NCI-H2171 (cell line): ENCODE measurements at places on chromosomes 4 and X.
A peak's percentile ranks its signal among the peaks of the same experiment; 100 is the strongest.

GRCh38 chr4:39394706-39395105, 12.0 kb upstream of the KLB start:
- no peak for DNase-seq

DNA sequence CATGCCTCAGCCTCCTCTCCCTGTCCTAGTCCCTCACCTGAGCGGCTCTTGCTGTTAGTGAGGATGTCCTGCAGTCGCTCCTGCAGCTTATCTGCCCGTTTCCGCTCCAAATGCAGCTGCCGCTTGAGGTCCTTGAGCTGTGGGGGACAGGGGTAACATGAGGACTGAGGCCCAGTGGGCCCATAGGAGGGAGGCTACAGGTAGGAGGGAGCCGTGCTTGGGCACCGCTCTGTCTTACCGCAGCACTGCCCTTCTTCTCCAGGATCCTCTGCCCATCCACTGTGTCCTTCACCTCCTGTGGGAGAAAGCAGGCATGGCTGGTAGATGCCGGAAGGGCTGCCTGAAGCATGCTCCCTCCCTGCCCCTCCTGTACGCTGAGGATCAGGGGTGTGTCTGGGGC, 9.5 kb upstream of the KCND1 start:
- no peak for DNase-seq

- no peak for DNase-seq
These were observed 105.2 kb downstream of the RTL5 start for GRCh38 chrX:72026341-72027023.

DNA sequence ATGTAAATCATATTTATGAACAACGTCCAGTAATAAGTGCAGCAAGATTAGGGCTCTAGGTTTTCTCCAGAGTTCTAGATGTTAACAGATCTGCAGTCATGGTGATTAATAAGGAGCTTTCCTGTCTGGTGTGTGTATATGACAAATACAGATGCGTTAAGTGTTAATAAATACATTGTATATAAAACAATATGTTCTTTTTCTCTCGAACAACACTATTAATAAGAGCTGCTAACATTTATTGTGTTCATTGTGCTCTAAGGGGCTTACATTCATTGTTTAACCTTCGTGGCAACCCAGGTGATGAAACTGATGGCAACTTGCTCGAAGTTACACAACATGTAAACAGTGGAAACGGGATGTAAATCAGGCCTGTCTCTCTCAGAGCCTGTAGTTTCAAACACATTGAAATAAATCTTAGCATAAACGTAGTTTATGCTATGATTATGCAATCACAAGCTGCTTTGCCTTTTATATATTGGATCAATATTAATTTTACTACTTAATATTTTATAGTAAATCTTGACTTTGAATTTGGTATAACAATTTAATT, 547 bp upstream of the CLGN start:
- no peak for DNase-seq

DNA sequence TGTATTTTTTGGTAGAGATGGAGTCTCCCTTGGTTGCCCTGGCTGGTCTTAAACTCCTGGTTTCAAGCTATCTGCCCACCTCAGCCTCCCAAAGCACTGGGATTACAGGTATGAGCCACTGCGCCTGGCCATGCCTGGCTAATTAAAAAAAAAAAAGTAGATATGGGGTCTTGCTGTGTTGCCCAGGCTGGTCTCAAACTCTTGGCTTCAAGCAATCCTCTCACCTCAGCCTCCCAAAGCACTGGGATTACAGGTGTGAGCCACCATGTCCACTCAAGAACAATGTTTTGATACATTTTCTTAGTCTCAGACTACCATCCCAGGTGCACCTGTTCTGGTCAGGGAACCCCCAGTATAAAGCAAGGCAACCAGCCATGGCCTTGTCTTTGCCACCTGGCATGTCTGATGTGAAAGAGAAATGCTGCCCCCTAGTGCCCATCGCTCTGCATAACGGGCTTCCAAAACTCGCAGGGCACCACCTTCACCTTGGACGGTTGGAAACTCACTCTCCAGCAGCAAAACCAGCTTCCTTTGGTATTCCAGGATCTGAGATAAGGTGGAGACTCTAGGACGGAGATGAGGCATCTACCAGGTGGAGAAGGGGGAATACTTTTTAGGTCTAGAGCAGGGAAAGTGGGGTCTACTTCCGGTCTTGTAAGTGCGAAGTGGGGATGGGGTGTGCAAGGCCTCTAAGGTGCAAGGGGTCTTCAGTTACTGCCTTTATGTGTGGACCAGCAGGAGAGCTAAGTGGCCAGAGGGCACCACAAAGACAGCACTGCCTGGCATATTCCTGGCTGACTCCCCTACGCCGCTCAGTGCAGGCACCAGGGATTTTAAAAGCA, 47.7 kb upstream of the AFAP1 start:
- no peak for DNase-seq

DNA sequence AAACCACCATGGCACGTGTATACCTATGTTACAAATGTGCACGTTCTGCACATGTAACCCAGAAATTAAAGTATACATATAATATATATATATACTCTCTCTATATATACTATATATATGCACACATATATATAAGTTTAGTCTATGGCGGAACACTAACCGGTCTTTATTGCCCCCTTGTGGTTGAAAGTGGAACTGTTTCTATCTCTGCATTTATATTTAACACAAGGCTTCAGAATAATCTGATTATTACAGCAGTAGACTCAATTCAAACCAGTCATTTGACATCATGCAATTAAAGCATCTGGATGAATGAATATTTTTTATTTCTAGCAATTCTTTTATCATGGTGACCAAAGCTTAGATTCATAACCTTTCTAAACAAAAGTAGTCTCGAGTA, 14.6 kb downstream of the RAB9B start:
- DNase-seq: peak; percentile 14

GRCh38 chr4:6320663-6321062, 51.0 kb downstream of the WFS1 start:
- DNase-seq: no peak

DNA sequence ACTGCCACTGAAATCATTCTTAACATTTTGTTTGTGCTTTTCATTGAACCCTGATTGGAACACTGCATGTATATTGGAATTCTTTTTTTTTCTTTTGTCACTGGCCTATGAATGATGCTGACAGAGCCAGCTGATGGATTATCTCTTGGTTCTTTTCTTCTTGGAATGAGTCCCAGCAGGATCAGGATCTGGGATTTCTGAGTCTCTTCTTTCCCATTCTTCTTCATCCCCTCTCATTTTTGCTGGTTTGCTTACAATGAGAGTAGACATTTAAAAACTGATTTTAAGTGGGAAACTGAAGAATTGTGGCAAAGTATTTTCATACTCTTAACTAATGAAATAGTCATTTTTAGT, 9.0 kb downstream of the DCUN1D4 start:
- no peak for DNase-seq

DNA sequence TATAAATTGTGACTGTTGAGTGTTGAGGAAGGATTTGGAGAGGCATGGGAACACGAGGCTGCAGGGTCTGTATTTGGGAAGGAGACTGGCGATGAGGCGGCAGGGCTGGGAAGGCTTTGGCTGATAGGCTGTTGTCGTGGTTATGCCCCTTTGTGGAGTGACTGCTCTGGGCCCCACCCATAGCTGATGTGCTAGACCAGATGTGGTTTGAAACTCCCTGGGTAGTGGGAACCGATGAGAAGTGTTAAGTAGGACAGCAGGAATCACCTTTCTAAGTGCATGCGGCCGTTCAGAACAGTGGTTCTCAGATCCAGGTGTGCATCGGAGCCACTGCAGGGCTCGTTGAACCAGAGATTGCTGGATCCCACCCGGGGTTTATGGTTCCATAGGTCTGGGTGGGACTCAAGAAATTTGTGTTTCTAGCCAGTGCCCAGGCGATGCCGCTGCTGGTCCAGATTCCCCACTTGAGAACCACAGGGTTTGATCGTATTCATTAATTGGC, 42.3 kb downstream of the TBC1D14 start:
- no peak for DNase-seq

GRCh38 chrX:154096140-154097002, 1.1 kb downstream of the MECP2 start:
- DNase-seq: no peak

DNA sequence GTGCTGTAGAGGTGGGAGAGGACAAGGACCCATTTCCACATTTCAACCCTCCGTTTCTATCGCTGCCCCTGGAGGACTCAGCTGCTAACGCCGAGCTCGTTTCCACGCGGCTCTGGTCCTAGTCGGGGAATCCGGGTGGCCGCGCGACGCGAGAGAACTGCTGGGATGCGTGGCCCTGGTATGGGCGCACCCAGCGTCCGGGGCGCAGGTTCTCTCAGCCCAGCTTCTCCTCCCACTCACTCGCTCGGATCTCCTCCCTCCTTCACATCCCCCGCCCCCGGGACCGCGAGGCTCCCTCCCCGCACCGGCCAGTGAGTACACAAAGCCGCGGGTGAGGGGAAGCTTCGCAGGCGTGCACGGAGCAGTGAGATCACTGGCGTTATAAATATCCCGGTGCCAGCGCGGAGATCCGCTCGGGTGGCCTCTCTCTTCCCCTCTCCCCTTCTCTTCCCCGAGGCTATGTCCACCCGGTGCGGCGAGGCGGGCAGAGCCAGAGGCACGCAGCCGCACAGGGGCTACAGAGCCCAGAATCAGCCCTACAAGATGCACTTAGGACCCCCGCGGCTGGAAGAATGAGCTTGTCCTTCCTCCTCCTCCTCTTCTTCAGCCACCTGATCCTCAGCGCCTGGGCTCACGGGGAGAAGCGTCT, at the start of gene FGF5:
Gene FGF5, plus strand, starts transcription at position 412 of the 649 bp plus-strand sequence. Its CDS starts 161 bp downstream, at position 573.
- DNase-seq: no peak

DNA sequence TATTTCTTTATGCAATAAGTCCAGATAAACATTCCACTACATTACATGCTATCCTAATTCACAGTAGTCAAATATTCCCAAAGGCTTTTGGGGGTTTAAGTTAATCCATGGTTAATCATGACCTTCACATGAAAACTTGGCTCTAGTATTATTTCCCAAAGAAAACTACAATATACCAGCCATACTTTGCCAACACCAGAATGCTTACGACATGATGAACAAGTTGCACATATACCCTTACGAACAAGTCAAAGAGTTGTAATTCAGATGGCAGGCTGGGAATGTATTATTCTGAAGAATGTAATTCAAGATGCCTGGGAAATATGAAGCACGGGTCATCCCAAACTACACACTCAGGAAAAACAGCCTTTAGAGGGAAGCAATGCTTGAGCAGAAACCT, 499.6 kb downstream of the PPARGC1A start:
- no peak for DNase-seq

DNA sequence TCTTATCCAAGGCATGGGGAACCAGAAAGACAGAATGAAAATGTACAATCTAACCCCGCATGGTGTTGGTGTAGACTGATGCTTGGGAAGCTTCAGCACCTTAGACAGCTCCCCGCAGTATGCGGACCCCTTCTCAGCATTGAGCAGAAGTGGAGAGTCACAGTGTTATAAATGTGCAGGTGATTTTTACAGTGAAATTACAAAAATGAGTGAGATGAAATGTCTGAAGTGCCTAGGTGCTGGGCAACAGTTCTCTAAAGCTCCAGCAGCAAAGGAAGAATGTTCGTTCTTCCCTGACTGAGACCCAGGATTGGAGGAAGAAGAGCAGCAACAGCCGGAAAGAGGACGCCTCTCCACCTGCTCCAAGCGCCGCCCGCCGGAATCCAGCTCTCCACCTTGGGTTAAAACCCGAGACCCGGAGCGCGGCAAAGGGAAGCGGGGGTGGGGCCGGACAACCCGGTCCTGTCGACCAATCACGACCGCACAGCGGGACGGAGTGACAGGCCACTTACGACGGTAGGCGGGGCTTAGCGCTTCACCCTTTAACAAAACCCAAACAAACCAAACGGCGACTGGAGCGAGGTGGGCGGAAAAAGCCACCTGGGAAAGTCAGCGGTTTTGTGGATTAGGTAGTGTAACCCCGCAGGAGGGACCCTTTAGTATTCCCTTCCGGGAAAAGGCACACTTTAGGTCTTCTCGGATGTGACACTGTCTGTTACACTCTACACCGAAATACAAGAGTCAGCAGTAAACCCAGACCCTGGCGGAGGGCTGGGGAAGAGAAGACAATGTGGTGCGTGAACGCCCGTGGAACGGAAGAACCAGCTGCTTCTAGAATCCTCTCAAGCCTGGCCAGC, at the start of gene GLRA3:
Gene GLRA3, minus strand, starts transcription at position 403 of the 857 bp plus-strand sequence. CDS start 436 bp downstream, outside the sequence.
- DNase-seq: peak; percentile 35

- DNase-seq: no peak
These were observed 62.1 kb downstream of the USO1 start for GRCh38 chr4:75786526-75786925.

DNA sequence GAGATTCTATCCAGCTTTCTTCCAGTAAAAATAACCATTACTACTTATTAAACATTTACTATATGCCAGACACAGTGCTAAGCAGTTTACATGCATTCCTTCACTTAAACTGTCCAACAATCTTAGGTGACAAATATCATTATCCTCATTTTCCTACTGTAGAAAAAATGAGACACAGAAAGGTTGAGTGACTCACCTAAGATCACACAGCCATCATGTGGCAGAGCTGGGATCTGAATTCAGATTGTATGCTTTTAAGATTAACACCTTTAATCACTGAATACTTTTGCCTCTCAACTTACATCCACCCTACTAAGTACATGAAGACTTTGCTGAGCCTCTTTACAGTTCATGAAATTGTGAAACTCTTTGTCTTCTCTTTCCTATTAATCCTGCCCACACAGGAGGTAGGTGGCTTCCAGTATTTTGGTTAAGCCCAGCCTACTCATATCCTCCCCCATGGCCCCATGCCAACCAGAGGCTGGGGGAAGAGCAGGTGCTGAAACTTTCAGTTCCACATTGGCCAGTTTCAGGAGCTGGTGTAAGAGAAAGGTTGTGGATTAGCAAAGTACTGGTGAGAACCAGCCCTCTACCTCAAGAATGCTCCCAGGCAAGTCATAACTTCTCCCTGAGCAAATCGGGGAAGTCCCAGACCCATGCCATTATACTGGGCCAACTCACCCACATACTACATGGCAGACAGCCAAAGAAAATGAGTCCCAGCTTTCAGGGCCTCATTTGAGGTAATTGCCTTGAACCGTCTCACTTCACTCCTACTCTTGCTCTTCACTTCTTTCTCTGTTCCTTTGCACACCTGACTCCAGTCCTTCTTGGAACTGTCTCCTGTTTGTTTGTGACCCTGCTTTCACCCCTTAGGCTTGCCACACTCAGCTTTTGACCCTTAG, 211.1 kb downstream of the GUCY2F start:
- no peak for DNase-seq
